ENCODE measurements at places on chromosomes 12 and 14.

GRCh38 chr14:89678768-89679167 lies 261.7 kb upstream of the FOXN3 start:
- DNase-seq: no peak

DNA sequence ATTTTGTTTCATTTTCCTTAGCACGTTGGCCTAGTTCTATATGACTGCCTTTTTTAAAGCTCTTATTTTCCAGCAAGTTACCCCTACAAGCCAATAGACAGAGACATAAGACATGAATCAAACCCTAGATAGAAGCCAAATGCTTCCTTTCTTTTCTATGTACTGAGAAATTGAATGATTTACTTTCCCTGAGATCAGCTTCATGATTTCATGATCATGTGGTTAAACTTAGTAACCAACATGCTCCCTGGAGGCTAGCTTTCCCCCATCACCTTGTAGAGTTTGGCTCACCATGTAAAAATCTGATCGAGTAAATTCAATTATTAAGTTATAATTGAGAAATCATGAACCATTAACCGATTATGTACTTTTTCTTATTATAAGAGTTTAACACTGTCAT lies 148.1 kb upstream of the LRIG3 start:
- no peak for DNase-seq

DNA sequence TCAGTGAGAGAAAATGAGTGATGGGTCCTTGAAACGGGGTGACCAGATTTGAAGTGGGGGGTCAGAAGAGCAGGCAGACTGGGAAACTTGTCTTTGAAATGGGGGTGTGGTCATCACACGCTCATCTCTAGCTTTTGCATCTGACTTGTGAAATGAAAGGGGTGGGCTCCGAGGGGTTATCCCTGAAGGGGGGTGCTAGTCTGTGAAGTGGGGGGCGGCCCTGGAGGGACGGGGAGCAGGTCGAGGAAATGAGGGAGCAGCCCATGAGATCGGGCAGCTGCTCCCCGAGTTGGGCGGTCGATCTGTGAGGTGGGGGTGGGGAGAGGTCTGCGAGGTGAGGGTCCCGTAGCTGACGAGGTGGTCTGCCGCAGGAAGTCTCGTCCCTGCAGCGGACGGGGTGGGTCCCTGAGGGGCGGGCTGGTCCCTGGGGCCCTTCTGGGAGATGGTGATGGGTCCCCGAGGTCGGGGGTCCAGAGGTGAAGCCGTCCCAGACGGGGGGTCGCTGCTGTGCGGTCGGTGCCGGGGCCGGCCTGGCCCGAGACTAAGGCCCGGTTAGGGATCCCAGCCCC lies 542 bp downstream of the PXN start:
- no peak for DNase-seq

- no peak for DNase-seq
These were observed 53.8 kb downstream of the FAM222A start for GRCh38 chr12:109767456-109767855.

- DNase-seq: no peak
These were observed 11.4 kb downstream of the TMEM116 start for GRCh38 chr12:112001576-112001975.

Data from RCC 7860 (cell line).